ENCODE measurements at places on chromosomes 11 and 22.

DNA sequence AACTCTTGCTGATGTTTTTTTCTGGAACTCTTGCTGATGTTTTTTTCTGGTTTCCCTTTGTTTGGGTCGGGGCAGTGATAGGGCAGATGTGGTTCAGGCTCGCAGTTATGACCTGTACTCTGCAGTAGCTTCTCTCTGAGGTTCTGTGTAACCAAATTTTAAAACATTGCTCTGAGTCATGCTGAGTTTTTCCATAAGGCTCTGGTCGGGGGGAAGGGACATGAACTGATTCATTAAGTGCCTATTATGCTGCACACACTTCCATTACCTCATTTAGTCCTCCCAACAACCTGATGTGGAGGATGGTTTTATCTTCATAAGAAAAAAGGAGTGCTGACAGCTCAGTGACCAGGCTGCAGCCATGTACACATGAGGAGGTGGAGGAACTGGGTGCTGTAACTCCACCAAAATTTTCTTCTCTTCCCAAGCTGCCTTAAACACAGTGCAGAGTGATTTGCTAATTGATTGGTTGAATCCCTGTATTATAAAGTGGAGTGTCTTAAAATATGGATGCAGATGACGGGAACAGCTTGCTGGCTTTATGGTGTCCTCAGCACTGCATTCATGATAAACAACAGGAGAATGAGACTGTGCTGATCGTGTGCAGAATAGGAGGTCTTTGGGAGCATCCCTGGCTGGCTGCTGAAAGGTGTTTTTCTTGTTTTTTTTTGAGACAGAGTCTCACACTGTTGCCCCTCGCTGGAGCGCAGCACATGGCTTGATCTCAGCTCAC, 19.1 kb downstream of the TNRC6B start:
- peak overlapping the region; percentile 64 for H3K27ac ChIP-seq

DNA sequence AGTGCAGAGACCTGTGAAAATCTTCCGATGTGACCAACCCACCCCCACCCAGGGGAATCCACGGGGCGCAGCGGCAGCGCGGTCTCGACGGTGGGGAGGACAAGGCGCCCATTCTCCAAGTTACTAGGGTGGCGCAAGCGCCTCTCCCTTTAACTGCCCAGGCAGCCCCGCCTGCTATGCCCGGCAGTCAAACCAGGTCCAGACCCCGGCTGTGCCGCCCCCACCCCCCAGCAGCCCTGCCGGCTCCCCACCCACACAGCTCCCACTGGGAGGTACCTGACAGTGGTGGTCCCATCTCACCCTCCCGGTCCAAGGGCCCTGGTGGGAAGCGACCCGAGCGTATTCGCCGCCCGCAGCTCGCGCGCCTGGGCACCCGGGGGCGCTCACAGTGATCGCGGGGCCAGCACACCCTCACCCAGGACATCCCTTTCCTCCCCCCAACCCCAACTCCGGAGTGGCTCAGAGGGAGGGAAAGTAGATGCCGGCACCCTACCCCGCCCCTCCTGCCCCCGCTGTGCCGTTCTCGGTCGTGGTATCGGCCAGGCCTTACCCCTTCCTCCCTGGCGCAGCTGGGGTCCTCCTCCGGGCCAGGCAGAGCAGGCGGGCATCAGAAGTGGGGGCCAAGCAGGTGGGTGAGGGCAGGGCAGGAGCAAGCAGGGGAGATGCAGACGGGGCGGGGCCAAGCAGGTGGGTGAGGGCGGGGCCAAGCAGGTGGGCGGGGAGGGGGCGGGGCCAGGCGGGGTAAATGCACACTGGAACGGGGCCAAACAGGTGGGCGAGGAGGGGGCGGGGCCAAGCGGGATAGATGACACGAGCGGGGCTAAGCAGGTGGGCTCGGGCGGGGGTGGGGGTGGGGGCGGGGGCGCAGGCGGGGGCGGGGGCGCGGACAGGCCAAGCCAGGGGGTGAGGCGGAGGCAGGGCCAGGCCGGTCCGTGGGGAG, at the start of gene TRPM5:
Gene TRPM5 (minus strand): TSS at position 634 of the 940 bp plus-strand sequence. CDS start 21,478 bp downstream, outside the sequence.
- DNase-seq, result peak; percentile 63
- H3K36me3 ChIP-seq, result no peaks in the 10 kb centered on the region
- H3K4me1 ChIP-seq, result peaks cover 5% of the 10 kb centered on the region
- H3K27ac ChIP-seq, result no peak within 1 kb of the TSS
- peaks cover 14% of the 10 kb centered on the region for H3K27me3 ChIP-seq

- H3K4me3 ChIP-seq, result no peak overlapping the region
- H3K4me1 ChIP-seq, result no peaks in the 10 kb centered on the region
- no peak overlapping the region for H3K27ac ChIP-seq
- peaks cover 3% of the 10 kb centered on the region for H3K27me3 ChIP-seq
- no peak for DNase-seq
These were observed 162.8 kb downstream of the SHANK2 start for GRCh38 chr11:71089571-71089970.

DNA sequence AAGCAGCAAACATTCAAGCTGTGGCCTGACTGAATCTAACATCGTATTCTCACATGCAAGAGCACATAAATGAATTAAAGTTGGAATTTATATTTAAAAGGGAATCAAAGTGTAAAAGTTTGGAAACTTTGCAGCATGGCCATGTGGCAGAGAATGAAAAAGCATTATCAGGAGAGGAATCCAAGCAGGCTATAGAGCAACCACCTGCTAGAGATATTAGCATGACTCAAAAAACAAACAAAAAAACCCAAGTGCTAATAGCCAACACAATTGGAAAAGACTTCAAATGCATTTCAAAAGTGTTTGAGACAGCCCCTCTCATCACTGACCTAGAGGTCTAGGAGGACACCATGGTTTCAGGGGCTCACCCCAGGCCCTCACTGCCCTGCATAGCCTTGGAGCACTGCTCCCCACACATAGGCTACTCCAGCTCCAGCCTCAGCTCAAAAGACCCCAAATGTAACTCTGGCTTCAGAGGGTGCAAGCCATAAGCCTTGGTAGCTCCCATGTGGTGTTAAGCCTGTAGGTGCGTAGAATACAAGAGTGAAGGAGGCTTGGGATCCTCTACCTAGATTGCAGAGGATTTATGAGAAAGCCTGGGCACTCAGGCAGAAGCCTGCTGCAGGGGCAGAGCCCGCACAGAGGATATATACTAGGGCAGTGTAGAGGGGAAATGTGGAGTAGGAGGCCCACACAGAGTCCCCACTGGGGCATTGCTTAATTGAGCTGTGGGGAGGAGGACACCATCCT, 1.7 kb upstream of the KRTAP5-7 start:
- H3K27ac ChIP-seq, result no peak overlapping the region
- no peaks in the 10 kb centered on the region for H3K36me3 ChIP-seq
- no peaks in the 10 kb centered on the region for H3K4me1 ChIP-seq
- no peak overlapping the region for H3K4me3 ChIP-seq
- no peaks in the 10 kb centered on the region for H3K27me3 ChIP-seq

- H3K4me1 ChIP-seq, result peaks cover 76% of the 10 kb centered on the region
- H3K27ac ChIP-seq, result peak overlapping the region; percentile 95
- H3K27me3 ChIP-seq, result no peaks in the 10 kb centered on the region
- H3K4me3 ChIP-seq, result no peak overlapping the region
These were observed 103.7 kb downstream of the ZBTB16 start for GRCh38 chr11:114163229-114163631.

- no peak overlapping the region for H3K4me3 ChIP-seq
- no peak overlapping the region for H3K27ac ChIP-seq
- H3K4me1 ChIP-seq, result no peaks in the 10 kb centered on the region
- DNase-seq, result no peak
- no peaks in the 10 kb centered on the region for H3K27me3 ChIP-seq
- H3K36me3 ChIP-seq, result no peaks in the 10 kb centered on the region
These were observed 122.3 kb upstream of the BID start for GRCh38 chr22:17896586-17896985.

- no peak overlapping the region for H3K4me3 ChIP-seq
- no peaks in the 10 kb centered on the region for H3K27me3 ChIP-seq
- DNase-seq, result no peak
- no peaks in the 10 kb centered on the region for H3K4me1 ChIP-seq
- no peak overlapping the region for H3K27ac ChIP-seq
- no peaks in the 10 kb centered on the region for H3K36me3 ChIP-seq
These were observed 145.0 kb downstream of the CCDC34 start for GRCh38 chr11:27217948-27218420.

DNA sequence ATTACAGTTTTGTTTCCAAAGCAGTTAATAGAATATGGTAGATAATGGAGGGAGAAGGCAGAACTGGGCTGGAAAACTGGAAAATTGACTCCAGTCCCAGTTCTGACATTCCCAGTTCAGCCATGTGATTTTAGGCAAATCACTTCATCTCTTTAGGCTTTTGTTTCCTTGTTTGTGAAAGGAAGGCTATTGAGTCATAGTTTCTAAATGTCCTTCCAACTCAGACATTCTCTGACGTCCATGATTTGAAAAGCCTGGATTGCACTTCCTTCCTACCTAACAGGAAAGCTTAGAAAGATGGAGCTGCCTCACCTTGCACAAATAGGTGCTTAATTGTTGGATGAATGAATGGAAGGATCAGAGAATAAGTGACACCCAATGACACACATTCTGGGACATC, 19.8 kb upstream of the GALNT18 start:
- no peak for DNase-seq
- H3K4me3 ChIP-seq, result no peak overlapping the region
- H3K4me1 ChIP-seq, result no peaks in the 10 kb centered on the region

DNA sequence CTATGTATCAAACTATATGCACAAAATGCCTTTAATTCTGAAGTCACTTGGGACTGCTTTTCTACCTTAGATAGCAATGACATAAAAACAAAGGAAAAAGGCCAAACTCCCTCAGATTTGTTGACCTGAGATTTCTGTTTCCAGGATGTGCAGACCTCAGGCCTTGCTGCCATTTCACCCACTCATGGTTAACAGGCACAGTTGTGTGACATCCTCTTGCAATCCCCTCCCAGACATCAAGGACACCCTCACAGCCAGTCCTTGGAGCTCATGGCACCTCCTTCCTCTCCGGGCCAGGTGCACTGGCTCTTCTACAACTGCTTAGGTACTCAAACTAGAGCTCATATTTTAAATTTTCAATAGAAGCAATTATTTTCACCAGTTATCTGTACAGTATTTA, 37.3 kb downstream of the SERPIND1 start:
- no peak overlapping the region for H3K27ac ChIP-seq
- peaks cover 13% of the 10 kb centered on the region for H3K36me3 ChIP-seq
- DNase-seq, result no peak
- no peak overlapping the region for H3K4me3 ChIP-seq
- no peaks in the 10 kb centered on the region for H3K27me3 ChIP-seq

DNA sequence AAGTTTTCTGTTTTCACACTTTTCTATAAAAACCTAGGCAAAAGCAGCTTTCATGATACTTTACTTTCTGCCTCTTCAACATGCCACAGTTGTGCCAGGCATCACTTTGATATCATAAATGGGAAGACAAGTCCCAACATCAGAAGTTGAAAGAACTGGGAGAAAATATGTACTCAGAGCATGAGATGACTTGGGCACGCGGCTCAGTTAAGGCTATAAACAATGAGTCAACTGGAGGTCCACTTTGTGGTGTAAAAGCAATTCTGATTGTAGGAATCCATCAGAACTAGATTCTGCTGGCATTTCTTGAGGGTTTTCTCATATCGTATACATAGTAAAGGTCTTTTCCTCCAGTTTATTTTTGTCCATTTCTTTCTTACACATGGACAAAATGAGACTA, 109.7 kb upstream of the USP47 start:
- no peaks in the 10 kb centered on the region for H3K36me3 ChIP-seq
- peaks cover 20% of the 10 kb centered on the region for H3K27me3 ChIP-seq
- DNase-seq, result no peak
- H3K4me1 ChIP-seq, result no peaks in the 10 kb centered on the region
- no peak overlapping the region for H3K4me3 ChIP-seq
- H3K27ac ChIP-seq, result no peak overlapping the region

DNA sequence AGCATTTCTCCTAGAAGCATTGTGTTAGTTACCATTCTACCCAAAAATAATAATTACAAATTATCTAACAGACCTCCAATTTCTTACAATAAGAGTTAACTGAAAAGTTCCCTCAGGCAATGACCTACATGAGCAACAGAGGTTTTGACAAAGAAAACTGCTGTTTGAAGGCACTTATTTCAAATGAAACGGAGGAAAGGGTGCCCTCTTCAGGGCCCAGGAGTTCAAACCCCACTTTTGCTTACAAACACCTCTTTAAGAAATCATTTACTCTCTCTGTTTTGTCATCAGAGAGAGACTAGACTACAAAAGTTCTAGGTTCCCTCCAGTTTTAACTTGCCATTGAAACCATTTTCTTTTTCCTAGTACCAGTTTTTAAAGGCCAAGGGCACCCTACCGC, 56.7 kb downstream of the AMBRA1 start:
- no peak for DNase-seq
- H3K27me3 ChIP-seq, result no peaks in the 10 kb centered on the region
- no peak overlapping the region for H3K27ac ChIP-seq
- no peaks in the 10 kb centered on the region for H3K36me3 ChIP-seq
- no peak overlapping the region for H3K4me3 ChIP-seq

DNA sequence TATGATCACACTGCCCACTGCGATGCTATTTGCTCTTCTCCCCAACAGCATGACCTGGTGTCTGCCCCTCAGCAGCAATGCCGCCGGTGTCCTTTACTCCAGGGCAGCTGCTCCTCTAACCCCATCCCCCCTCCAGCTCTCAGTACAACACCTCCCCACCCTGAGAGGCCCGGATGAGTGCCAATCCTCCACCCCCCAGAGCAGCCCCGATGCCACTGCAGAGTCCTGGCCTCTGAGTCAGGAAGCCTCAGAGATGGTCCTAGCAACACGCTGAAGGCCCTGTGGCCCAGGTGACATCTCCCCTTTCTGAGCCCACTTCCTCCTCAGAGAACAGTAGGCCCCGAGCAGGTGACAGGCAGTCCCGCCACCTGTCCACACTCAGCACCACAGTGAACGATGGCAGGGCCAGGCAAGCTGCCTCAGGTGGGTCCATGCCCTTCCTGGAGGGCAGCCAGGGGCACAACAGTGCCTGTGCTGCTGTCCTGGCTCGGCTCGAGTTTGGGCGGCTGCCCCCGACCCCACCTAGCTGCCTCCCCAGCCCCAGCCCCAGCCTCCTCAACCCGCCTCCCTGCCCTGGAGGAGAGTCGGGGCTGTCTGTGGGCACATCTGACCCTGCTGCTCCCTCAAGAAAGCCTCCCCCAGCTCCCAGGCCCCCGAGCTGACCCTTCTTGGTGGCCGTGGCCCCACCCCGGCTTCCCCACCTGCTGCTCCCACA, 3.9 kb upstream of the NDUFS8 start:
- H3K27me3 ChIP-seq, result no peaks in the 10 kb centered on the region
- no peaks in the 10 kb centered on the region for H3K36me3 ChIP-seq
- H3K4me3 ChIP-seq, result no peak overlapping the region
- H3K4me1 ChIP-seq, result peaks cover 8% of the 10 kb centered on the region
- peak overlapping the region; percentile 37 for H3K27ac ChIP-seq

DNA sequence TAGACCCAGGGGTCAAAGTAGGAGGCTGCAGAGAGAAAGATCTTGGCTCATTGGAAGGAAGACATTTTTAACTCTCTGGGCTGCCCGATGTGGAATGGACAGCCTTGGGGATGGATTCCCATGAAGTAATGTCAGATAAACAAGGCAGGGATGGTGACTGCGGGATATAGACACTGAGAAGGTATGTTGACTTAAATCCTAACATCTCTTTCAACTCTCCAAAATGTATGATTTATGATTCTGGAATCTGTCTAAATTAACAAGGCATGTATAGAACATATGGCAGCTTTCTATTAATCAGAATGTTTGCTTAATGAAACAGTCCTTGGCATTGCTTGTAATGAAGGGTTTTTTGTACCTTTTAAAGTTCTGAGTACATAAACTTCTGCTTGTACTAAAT, 56.1 kb upstream of the VSTM5 start:
- DNase-seq, result no peak
- H3K27me3 ChIP-seq, result peaks cover 19% of the 10 kb centered on the region
- H3K36me3 ChIP-seq, result no peaks in the 10 kb centered on the region

GRCh38 chr11:62140304-62141110, 16.7 kb downstream of the INCENP start:
- H3K36me3 ChIP-seq, result no peaks in the 10 kb centered on the region
- no peak for DNase-seq
- no peak overlapping the region for H3K27ac ChIP-seq
- H3K27me3 ChIP-seq, result no peaks in the 10 kb centered on the region
- H3K4me3 ChIP-seq, result no peak overlapping the region

Measured in natural killer cell treated with Interleukin-12 subunit alpha and Interleukin-12 subunit beta and Interleukin-15 and Interleukin-18, amount 100 ng/mL, for 72 hours (primary cell).